HT1080 (cell line): ENCODE measurements at places on chromosomes 2 and 18. TPM values are rescaled to one million over a fixed set of nuclear protein-coding genes. Genes with fewer than 3 reads are reported as not detected.
A peak's percentile ranks its signal among the peaks of the same experiment; 100 is the strongest.

NCKAP5 gene
- 0.20 and 0.47 TPM in 2 replicates for total RNA-seq

THOC1 gene
- total RNA-seq: 40.3 and 43.2 TPM in 2 replicates

GRCh38 chr2:16747257-16747656 is 81.6 kb upstream of the CYRIA start:
- DNase-seq: no peak

DNA sequence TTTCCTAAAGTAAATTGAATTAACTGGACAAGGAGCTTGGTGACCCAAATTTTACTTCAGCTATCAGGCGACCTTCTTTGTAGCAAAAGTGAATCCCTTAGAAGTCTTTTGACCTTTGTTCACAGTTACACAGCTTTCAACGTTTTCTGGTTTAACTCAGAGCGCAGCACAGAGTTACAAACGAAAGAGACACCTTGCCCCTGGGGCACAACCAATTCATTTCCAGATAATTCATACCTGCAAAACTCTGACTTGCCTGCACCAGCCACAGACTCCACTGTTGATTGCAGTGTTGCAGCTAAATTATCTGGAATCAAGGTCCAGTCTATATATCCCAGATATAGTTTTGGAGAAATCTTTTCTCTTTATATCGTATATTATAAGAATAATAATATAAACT is 358.6 kb upstream of the VWC2L start:
- no peak for DNase-seq

DNA sequence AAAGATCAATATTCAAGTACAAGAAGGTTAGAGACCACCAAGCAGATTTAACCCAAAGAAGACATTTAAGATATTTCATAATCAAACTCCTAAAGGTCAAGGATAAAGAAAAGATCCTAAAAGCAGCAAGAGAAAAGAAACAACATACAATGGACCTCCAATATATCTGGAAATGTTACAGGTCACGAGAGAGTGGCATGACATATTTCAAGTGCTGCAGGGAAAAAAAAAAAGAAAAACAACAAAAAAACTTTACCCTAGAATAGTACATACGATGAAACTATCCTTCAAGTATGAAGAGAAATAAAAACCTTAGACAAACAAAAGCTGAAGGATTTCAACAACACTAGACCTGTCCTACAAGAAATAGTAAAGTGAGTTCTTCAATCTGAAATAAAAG is 91.5 kb upstream of the CD226 start:
- DNase-seq: no peak

- DNase-seq: no peak
Observed at GRCh38 chr2:69200107-69200520, 186.9 kb downstream of the GFPT1 start.

DNA sequence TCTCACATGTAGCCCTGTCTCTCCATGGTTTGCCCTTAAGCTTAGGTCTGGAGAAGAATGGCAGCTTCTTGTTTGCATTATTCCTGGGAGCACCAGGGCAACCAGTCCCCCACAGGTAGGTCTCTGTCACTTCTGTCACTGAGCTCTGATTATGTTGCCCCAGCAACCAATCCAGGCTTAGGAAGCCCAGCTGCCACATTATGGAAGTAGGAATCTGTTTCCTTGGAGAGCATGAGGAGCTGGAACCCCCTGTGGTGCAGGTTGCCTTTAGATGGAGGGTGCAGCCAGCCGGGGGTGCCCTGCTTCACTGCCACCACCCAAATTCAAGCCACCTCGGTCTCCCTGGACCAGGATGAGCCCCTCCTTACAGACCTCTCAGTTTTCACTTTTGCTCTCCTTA is 4.8 kb downstream of the RESP18 start:
- no peak for DNase-seq

DNA sequence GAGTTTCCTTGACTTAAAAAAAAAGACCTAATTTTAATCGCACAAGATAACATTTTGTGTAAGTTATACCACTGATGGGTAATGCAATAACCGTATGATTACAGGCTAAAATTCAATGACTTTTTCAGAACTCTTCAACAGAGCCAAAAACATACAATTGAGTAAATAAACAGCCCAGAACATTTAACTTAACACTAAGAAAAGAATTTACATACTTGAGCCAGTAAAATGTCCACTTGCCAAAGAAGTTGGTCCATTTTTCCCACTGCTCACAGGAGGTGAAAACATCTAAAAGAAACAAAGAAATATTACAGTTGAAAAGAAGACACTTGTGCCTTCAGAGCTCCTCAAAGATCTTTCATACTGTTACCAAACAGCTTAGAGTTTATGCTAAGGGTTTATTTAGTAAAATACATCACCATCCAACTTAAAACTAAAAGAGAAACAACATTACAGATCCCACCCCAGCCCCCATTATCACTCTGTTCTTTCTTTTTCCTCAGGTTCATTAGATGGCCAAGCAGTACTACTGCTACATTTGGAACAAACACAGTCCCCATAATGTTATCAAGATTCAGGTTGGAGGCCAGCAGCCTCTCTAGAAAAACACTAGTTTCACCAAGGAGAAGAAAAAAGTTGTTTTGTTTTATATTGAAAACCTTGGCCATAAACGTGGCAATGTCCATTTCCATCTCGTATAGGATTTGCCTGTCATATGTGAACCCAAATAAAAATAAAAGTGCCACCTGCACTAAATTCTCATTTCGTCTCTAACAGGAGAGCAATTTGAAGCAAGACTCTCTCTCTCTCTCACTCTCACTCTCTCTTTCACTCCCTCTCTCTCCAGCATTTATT is 2.7 kb downstream of the TCF4 start:
- DNase-seq: no peak

- peak; percentile 15 for DNase-seq
Observed at GRCh38 chr2:150169237-150169629, 318.2 kb downstream of the RND3 start.

DNA sequence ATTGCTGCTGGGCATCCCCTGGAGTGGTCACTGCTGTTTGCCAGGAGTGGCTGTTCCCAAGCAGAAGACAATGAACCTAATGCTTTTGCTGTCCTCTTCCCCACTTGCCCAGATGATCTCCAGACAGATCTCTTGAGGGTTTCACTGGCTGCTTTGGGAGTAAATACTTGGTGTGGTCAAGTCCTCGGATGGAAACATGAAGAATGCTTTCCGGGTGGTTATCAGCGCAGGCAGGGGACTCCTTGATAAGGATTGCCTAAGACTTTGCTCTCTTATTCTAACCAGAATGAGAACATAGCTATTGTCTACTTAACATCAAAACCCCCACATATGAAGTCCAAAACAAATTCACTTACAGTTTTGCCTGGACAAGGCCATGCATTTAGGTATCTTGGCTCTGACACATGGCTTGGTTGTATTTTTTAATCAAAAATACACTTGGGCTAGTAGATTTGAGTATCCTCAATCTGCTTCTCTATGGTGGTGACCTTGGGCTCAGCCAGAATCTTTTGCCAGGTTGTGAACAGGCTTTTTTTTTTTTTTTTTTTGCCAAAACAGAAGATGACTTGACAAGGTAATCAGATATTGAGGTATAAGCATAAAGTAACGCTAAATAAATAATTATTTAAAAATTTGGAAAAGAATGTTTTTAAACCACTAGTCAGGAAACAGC is 34.8 kb upstream of the MYO3B start:
- no peak for DNase-seq

DNA sequence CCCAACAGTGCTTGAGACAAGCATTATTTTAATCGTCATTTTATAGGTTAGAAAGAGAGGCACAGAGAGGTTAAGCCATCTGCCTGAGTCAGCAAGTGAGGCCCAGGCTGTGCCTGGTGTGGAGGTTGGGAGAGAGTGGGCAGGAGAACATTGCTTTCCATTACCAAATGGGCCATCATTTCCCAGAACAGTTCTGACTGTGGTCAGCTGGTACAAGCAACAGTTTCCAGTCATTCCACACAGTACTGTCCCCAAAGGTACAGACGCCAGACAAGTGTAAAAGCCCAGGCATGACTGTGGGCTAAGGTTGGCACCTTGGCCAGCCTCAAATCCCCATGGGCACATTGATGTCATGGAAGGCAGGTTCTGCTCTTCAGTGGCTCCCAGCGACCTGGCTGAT is 98.2 kb upstream of the LCLAT1 start:
- no peak for DNase-seq

DNA sequence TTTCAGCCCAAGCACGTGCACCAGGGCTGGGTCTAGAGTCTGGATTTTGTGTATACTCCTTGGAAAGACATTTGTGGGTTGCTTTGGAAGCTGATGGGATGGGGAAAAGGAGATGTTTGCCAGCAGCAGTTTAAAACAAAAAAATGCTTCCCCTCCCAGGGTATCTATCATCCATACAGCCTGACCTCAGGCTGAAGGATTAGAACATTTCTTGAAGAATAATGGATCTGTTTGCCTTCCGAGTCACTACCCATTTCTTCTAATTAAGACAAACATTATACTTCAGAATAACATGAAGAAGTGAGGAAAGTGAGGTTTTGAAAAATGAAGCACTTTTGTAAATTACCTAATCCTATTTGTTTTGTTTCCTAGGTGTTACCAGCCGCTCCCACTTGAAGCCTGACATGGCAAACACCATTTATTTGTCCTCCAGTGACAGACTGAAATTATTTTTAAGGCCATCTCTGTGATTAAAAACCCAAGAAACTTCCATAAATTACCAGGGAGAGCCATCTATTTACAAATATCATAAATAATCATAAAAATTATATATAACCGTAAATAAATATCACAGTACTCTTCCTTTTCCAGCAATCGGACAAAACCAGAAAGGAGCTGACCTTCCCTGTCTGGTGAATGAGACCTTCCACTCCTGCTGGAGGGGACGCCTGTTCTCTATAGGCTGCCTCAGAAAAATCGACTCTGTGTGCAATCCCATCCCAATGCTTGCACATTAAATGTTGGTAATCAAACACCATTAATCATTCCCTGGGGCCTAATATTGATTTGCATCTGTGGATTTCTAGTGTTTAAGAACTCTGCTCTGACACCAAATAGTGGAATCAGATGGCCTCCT is 106.8 kb downstream of the C1D start:
- DNase-seq: no peak

DNA sequence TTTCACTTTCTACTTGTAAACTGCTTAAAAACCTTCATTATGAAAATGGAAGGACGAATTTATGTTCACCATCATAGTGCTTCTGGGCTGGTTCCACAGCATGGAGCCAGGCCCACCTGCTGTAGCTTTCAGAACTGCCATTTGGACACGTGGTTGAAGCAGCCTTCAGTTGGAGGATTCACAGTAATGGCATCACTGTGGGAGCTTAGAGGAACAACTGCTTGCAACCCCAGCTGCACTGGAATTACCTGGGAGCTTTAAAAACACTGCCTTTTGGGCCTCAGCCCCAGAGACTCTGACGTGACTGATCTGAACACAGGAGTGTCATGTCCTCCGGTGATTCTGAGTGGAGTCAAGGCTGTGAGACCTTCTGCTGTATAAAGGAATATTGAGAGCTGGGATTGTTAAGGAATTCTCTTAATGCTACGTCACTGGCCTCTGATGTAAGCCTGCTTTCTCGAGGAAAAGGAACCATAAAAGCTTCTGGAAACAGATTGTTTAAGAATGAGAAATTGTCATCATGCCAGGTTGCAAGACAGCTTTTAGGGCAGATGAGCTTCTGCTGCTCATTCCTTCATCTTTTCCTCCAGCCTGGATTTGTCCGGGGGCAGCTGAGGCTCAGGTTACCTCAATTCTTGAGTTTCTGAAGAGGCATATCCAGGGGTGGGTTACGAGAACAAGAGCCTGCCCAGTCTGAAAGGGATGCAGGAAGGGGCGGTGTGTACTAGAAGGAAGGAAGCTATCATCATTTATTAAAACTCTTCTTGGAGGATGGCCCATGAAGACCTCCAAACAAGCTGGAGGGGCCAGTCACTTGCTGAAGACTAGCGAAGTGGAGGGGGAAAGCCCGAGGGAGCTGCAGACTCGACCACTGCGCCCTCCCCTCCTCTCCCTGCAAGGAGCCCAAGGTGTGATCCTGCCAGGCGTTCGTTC is 1.3 kb upstream of the IL1R1 start:
- DNase-seq: no peak

MEIS1 gene
- total RNA-seq: 2.5 and 3.1 TPM in 2 replicates

SERPINB3 gene
- not detected in 2 replicates for total RNA-seq

GRCh38 chr2:86807468-86808275 is 17.0 kb upstream of the CD8A start:
- peak; percentile 18 for DNase-seq

PSTPIP2 gene
- total RNA-seq: 3.2 and 4.0 TPM in 2 replicates

DNA sequence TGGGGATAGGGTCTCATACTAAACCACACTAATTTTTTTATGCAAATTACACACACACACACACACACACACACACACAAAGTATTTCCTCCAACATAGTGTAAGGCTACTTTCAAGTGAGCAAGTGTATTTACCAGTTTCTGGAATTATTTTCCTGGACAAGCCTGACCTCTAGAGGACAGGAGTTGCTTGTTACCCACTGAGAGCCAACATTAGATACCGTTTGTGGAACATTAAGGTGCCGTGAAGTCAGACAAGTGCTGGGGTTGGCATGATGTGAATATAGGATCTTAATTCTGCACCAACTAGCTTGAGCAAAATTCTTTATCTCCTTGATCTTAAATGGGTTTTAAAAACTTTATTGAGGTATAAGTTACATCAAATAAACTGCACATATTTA is 39.3 kb upstream of the SERPINB2 start:
- peak; percentile 63 for DNase-seq

AGXT gene
- total RNA-seq: not detected in 2 replicates

DNA sequence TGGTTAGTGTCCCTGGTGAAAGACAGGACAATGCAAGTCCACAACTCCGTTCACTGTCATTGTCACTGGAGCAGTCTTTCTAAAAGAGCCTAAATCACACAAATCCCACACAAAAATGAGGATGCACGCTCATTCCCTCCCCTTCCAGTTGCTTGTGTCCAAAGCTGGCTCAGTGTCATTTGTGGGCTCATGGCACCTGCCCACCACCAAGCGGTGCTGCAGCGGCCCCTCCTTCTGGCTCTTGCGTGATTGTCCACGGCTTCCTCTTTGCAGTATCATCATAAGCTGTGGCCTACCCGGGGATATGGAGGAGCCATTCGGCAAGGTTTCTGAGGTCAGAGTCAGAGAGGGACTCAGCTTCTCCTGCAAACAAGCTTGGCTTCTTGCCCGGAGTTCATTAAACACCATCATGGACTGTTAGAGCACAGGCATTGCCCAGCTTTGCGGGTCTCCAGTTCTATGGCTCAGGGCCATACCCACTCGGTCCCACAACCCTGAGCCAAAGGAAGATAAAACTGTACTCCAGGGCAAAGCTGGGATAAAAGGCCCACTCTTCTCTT is 179.4 kb upstream of the AGAP1 start:
- no peak for DNase-seq

ALPG gene
- not detected in 2 replicates for total RNA-seq

PLGLB2 gene
- 0.26 TPM in 1 of 2 replicates, not detected in the other for total RNA-seq

DNA sequence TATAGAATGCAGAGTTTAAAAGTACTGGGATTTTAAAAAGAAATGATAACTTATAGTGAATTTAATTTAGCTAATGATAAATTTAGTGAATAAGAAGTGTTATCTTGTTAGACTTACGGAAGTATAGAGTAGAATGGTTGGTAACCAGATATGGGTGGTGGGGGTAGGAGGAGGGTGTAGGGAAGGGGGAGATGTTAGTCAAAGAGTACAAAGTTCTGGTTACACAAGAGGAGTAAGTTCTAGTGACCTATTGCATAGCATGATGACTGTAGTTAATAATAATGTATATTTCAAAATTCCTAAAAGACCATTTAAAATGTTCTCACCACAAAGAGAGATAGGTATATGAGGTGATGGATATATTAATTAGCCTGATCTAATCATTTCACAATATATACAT is 184.8 kb upstream of the STON1 start:
- DNase-seq: no peak

CASP10 gene
- total RNA-seq: 1.5 and 2.0 TPM in 2 replicates

ANKRD30BL gene
- not detected in 2 replicates for total RNA-seq

IL36RN gene
- not detected in 2 replicates for total RNA-seq

- DNase-seq: no peak
Observed at GRCh38 chr2:45739796-45740485, 88.5 kb downstream of the PRKCE start.
